NCI-H187 treated with DMSO at 0.1 percent for 48 hours (cell line): ENCODE measurements at places on chromosomes 16 and 17.

- DNase-seq: no peak
Measured at GRCh38 chr17:83154311-83155127, 75.1 kb downstream of the METRNL start.

DNA sequence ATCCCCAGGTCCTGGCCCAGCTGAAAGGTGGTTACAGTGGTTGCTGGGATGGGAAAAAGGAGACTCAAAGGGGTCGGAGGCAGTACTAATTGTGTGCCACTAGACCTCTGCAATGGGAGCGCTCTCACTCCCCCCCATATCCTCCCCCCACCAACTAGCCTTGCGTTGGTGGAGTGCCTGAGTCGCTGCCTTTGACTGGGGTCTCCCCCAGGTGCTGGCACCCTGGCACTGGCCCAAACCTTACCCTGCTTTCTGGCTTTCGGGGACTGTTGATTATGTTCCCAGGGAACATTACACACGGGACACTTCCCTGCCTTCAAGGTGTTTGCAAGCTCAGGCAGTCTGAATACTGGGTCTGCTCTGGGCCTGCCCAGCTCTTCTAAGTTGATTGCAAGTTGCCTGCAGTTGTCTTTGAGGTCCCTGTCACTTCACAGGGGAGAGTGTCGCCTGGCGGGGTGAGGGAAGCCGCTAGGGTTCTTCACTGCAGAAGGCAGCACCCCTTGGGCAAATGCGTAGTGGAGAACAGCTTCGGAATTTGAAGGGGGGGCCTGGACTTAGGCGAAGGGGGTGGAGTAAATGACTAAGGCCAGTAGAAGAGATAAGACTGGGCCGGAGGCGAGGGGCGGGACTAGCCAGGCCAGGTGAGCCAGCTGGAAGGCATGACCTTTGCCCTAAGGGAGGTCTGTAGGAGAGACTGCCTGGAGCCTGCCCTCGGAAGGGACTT is 98.0 kb downstream of the RAB11FIP4 start:
- DNase-seq: no peak

GRCh38 chr17:14940938-14941265 is 324.2 kb downstream of the PMP22 start:
- no peak for DNase-seq

DNA sequence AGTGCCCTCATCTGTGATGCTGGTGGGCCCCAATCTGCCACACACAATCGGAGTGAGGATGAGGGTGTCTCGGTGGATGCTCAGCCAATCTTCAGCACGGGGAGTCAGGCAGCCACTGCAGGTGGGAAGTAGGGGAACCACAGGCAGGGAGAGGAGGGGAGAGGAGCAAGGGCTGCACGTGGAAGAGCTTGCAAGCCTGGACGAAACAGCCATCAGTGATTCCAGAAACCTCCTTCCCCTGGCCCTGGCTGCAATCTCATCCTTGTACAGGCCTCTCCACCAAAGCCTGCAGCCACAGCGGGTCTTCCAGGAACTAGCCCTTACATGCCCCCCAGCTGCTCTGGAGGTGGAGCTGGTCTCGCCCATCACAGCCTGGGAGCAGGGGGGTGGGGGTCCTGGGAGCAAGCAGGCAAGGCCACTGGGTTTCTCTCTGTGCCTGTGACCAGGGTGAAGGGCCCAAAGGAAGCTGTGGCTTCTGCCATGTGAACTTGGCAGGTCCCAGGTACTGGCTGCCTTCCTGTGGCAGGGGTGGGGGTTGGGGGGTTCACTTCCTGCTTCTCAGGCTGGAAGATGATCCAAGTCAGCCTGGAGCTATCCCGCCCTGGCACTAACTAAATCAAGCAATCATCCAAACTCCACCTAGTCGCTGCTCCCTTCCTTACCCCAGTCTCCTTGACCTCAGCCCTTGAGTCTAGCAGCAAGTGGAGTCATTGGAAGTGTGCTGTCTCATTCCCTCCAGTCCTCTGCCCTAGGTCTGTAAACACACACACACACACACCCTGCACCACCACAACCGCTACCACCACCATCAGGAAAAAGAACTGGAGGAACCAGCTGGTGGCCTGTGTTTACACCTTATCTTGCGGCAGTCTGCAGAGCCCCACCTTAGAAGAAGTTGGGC is 29.4 kb upstream of the MLKL start:
- DNase-seq: no peak

- no peak for DNase-seq
Measured at GRCh38 chr16:3774156-3774767, 56.9 kb upstream of the TRAP1 start.

- no peak for DNase-seq
Measured at GRCh38 chr17:27670791-27671590, 40.0 kb downstream of the LGALS9 start.

DNA sequence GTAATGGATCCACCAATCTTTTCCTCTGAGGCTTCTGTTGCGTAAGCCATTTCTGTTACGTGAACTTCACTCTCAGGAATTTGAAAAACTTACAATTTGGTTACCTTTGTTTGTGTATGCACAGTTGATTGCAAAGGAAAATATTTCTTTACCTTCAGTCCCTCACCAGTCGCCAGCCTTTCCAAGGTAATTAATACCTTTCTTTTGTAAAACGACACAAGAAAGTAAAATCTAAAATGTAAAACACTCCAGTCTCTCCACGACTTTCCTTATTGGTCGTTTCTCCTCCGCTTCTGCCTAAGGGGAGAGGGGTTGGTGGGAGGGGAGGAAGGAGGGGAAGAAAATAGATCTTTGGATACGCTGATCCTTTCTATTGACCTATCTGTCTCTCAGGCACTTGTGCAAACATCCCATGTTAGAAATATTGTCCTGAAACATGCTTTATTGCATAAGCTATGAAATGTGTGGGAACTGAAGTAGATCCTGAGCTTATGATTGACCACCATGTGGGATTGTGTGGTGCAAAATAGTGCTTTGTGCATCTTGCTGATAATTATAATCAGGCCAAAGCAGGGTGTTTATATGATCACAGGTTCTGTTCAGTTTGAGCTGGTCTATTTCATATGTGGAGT is 32.4 kb upstream of the EFCAB13 start:
- no peak for DNase-seq

DNA sequence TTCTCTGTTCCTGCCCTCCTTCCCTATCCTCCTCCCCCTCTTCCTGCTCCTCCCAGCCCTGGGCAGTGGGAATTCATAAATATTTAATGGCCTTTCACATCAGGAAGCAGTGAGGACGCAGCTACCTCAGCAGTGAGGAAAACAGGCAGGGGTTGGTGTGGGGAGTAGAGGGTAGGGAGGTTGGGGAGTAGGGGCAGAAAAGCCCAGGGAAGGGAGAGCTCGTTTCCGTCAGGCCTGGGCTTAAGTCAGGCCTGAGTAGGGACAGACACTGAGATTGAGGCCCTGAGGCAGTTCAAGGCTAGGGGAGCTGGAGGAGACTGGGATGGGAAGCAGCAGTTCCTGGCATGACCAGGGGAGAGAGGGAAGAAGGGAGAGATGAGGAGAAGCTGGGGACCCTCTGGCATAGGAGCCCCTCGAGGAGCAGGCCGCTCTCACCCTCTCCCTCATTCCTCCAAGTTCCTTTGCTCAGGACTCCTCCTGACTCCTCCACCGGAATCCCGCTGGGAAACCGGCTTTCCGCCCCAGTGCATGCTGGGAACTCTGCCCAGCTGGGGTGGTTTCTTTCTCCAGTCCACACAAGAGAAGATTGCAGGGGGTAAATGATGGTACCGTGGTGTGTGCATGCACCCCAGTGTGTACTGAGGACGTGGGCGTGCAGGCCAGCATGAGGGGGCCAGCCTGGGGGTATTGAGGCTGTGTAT is 6.2 kb downstream of the SAMD14 start:
- DNase-seq: no peak

DNA sequence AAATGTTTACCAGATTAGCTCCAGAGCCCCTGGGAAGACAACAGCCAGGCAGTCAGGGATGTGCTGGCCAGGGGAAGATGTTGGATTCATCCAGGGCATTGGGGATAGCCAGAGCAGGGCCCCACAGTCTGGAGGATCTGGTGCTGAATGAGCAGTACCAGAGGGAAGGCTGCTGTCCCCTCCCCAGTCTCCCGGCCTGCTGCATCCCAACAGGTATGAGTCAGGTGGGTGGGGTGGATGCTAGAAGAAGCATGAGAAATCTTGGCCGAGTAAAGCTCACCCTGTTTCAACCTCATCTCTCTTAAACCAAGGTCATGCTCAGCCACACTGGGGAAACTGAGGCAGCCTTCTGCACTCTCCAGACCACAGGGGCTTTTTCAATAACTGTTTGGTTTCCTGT is 71.9 kb upstream of the SEC14L1 start:
- DNase-seq: no peak

DNA sequence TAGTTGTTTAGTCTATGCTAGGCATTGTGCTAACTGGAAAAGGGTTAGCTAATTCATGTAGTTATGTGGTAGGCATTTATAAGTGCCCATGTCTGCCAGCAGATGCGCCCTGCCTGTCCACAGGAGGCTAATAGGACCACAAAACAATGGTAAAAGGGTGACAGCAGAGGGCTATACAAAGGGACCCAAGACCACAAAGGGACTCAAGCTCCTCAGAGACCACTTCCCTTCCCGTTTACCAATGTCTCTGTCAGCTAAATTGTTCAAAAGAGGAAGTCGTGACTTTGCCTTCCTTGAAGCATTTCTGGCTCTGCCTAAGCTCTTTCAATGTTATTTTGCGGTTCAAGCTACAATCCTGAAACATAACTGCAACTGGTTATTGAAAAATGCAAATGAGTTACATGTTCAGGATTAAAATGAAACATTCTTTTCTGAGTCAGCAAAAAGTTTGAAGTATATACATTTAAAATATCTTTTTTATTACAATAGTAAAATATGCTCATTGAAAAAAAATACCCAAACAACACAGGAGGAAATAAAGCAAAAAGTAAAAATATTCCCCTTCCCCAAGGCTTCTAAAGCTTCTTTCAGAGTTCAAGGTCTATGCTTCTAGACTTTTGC is 149.2 kb downstream of the MAF start:
- DNase-seq: no peak

GRCh38 chr16:47250983-47251382 is 107.2 kb upstream of the NETO2 start:
- no peak for DNase-seq

DNA sequence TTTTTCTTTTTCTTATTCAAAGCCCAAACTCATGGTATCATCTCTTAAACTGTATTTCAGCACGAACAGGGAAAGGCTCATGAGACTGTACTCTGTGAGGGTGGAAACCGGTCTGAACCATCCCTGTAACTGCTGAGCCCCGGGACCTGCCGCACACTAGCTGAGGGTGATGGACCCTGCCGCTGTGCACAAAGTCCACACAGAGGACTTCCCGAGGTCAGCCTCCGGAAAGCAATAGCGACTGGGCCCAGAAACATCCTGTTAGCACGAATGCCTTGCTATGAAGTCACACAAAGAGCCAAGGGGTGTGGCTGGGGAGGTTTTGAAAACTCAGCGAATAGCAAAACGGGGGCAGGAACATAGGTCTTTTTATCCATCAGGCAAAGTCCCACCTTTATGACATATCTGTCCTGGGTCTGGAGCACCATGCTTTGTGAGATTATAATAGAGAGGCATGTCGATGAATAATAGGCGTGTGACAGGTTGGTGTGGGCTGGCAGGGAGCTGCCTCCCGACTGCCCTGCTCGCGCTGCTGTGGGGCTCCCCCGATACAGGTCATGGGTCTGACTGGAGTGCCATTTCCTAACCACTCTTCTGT is 33.4 kb downstream of the CDK5R1 start:
- DNase-seq: no peak

- no peak for DNase-seq
Measured at GRCh38 chr16:13205352-13205751, 304.0 kb downstream of the SHISA9 start.

GRCh38 chr16:30745082-30745481 is 3.1 kb upstream of the PHKG2 start:
- no peak for DNase-seq

DNA sequence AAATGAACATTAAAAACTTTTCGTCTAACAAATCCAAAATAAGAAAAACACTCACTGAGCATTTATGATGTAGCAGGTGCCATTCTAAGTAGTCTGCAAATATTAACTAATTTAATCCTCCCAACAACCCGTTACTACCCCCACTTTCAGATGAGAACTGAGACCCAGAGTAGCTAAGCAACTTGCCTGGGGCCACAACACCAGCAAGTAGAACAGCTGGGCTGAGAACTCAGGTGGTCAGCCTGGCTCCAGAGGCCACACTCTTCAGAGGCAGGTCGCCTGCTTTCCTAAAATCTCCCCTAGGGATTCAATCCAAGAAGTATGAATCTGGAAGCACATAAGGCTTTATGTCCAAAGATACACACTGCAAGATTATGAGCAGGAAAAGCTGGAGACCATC is 6.2 kb downstream of the MBTPS1 start:
- DNase-seq: no peak

- no peak for DNase-seq
Measured at GRCh38 chr16:85583491-85584181, 29.5 kb upstream of the GSE1 start.

GRCh38 chr17:76688165-76688622 is 22.6 kb downstream of the MXRA7 start:
- no peak for DNase-seq

DNA sequence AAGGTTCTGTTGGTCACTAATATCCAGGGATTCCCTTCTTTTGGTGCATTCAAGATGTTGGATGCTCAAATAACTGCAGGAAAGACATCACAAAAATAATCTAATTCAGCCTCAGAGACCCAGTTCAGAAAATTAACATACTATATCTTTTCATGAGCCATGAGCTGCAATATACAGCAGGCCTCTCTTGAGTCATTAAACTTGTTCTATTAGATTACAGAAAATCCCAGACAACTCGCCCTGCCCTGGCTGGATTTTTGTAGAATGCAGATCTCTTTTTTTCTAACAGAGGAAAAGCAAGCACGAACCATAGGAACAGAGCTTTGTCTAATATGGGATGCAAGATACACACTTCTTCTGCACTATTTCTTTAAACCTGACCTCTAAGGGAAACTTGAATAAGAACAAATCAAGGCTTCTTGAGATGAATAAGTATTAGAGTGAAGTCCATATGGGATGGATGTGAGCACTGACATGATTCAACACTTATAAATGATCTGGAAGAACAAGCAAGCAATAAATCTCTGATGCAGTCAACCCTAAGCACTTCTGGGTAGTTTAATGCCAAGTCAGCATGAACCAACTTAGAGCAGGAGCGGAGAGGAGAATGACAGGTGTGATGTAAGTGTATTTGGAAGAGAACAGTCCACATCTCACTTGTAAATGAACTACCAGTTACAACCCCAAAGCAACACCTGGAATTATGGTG is 70.7 kb upstream of the GNAO1 start:
- DNase-seq: peak; percentile 45

- no peak for DNase-seq
Measured at GRCh38 chr16:29791845-29792807, 1.6 kb downstream of the KIF22 start.

GRCh38 chr16:2337431-2338296 is 2.9 kb downstream of the ABCA3 start:
- DNase-seq: no peak
